NCI-H526 treated with DMSO at 0.1 percent for 48 hours (cell line): ENCODE measurements at places on chromosomes 7 and 10.

- no peak for DNase-seq
Measured at GRCh38 chr10:18008986-18009385, 57.3 kb downstream of the SLC39A12 start.

DNA sequence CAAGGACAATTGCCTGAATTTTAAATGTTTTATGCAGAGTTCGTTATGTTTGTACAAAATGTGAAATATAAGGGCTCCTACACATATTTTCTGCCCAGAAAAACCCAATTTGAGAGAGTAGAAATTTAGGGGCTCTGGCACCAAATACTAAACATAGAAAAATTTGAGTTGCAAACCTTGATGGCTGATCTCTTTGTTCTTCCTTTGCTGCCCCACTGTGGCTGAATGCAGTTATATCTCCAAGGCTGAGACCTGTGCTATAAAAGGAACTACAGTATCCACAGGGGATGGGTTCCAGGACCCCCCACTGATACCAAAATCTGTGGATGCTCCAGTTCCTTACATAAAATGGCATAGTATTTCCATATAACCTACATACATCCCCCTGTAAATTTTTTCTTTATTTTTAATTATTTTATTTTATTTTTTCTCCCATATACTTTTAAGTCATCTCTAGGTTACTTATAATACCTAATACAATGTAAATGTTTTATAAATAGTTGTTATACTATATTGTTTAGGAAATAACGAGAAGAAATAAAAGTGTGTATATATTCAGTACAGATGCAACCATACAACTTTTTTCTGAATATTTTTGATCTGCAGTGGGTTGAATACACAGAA is 22.5 kb downstream of the CFAP43 start:
- DNase-seq: peak; percentile 1

GRCh38 chr10:102150970-102151773 is 1.0 kb upstream of the NOLC1 start:
- DNase-seq: no peak

- no peak for DNase-seq
Measured at GRCh38 chr10:20674926-20675325, 222.2 kb downstream of the NEBL start.

- DNase-seq: no peak
Measured at GRCh38 chr7:16774986-16775385, 21.4 kb downstream of the TSPAN13 start.

DNA sequence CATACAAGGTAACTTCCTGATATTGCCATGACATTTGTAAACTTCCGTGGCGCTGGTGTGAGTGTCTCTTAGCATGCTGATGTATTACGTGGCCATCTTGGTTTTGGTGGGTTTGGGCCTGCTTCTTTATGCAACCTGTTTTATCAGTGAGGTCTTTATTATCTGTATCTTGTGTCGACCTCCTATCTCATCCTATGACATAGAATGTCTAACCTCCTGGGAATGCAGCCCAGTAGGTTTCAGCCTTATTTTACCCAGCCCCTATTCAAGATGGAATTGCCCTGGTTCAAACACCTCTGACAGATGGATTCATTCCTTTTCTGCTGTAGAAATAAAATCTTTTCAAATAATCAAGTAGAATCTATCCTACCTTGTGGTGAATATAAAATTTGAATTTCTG is 23.0 kb upstream of the GPR141 start:
- no peak for DNase-seq

GRCh38 chr10:6592080-6592479 is 12.0 kb upstream of the PRKCQ start:
- DNase-seq: no peak

DNA sequence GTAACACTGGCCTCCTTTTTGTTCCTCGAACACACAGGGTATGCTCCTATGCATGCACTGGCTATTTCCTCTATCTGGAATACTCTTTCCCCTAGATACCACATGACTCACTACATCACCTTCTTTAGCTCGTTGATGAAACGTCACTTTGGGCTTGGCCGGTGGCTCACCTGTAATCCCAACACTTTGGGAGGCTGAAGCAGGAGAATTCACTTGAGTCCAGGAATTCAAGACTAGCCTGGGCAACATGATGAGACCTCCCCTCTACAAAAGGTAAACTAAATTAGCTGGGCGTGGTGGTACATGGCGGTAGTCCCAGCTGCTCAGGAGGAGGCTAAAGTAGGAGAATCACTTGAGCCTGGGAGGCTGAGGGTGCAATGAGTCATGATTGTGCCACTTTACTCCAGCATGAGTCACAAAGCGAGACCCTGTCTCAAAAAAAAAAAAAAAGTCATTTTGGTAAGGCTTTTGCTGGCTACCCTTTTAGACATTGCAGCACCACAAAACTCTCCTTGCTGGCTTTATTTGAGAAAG is 14.5 kb downstream of the ANKIB1 start:
- DNase-seq: no peak

DNA sequence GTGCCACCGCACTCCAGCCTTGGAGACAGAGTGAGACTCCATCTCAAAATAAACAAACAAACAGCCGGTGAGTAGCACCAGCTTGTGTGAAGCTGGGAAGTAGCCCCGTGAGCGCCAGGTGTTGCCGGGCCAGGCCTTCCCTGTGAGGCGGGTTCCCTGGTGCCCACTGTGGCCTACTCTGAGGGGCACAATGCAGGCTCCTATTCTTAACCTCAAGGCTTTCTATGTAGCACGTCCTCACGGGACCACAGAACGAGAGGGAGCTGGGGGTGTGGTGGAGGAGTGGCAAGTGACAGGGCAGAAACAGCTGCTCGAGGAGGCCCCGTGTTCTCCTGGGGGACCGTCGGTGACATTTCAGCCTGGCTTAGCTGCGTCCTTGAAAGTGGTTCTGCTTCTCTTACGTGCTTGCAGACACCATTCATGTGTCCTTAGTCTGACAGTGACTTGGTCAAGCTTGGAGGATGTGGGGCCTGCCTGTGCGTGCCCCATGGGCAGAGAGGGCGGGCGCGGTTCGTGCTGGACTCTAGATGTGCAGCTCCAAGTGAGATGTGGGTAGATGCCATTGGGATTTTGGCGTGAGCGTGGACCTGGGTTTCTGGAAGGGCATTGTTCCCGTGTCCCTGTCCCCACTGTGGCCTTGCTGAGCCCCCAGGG is 116.6 kb downstream of the NKX6-2 start:
- no peak for DNase-seq

GRCh38 chr7:16891338-16891737 is 9.6 kb upstream of the AGR3 start:
- DNase-seq: peak; percentile 90

DNA sequence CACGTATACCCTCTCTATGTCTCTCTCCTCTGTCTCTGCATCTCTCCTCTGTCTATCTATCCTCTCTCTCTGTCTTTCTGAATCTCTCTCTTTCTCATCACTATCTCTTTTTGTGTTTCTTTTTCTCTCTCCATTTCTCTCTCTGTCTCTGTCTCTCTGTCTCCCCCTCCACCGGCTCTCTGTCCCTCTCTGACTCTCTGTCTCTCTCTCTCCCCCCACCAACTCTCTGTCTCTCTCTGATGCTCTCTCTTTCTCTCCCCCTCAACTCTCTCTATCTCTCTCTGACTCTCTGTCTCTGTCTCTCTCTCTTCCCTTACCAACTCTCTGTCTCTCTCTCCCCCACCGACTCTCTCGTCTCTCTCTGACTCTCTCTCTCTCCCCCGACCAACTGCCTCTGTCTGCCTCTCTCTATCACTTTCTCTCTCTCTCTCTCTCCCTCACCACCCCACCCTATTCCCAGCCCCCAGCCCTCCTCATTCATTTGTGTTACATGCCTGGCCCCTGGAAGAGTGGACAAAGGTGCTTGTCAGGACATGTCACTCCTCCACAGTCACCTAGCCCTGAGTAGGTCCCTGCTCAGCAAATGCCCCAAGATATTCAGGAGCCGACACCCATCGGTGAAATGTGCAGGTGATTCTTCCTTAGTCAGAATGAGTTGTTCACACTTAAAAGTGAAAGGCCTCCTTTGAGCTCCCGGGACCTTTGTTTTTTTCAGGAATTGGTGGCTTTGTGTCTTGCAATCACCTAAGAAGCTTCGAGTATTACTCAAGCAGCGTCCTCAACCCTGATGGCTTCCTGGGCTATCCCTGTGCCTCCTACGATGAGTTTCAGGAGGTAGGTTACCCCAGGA is 13.6 kb downstream of the PNLIPRP2 start:
- no peak for DNase-seq

DNA sequence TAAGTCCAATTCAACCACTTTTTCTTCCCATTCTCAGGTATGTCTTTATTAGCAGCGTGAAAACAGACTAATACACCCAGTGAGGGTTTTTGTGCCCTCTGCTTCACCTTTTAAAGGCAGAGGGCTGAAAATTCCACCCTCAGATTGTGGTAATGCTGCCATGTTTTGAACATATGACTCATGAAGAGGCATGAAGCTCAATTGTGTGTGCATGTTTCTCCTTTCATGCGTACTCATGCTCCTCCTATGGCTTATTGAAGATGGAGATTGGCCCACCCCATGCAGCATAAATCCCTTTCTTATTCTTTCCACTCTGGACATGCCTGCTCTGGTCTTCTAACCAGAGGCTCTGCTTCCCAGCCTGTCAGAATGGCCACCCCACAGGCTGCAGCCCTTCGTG is 168.0 kb upstream of the PRKCQ start:
- DNase-seq: no peak

DNA sequence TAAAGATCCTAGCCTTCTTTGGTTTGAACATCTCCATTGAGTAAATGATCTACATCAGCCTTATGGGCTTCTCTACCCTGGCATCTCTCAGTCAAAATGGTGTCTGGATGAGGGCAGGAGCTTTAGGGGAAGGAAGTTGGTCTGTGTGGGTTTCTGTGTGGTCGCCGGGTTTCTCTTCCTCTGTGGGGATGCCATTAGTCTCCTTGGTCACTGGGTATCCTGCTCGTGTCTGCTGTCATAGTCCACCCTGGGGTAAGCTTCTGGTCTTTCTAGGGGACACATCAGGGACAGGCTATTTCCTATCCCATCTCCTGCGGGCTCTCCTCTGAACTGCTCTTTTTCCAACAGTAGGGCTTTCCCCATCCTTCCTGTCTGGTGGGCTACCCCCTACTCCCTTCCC is 150.3 kb upstream of the NPY start:
- DNase-seq: no peak

DNA sequence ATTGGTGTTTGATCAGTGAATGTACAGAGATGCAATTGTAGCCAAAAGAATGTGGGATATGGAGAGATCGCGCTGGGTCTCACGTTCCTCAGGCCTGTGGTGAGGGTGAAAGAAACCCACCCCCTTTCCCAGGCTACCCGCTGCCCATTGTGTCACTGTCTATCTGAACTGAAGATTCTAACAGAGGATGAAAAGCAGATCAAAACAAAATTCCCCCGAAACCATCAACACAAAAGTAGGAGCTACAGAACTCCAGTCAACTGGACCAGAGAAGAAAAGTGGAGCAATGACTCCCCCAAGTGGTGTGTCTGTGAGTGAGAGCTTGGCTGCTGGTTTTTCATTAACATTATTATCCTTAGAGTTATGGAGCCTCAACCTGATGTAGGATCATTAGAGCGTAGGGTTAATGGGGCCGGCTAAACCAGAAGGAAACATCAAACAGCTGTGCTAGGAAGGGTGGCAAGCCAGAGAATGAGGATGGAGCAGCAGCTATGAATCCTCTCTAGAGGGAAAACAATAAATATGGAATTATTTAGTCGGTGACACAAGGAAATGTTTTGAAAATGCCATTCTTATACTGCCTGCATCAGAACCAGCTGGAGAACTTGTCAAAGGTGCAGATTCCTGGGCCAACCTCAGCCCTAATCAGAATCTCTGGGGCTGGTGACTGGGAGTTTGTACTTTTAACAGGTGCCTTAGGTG is 38.3 kb downstream of the AKR1B1 start:
- peak; percentile 72 for DNase-seq

GRCh38 chr7:66348531-66348930 is 143.4 kb downstream of the TPST1 start:
- no peak for DNase-seq

- DNase-seq: no peak
Measured at GRCh38 chr10:26254616-26255015, 38.0 kb downstream of the GAD2 start.

GRCh38 chr7:23293500-23294073 is 5.6 kb upstream of the MALSU1 start:
- DNase-seq: no peak

DNA sequence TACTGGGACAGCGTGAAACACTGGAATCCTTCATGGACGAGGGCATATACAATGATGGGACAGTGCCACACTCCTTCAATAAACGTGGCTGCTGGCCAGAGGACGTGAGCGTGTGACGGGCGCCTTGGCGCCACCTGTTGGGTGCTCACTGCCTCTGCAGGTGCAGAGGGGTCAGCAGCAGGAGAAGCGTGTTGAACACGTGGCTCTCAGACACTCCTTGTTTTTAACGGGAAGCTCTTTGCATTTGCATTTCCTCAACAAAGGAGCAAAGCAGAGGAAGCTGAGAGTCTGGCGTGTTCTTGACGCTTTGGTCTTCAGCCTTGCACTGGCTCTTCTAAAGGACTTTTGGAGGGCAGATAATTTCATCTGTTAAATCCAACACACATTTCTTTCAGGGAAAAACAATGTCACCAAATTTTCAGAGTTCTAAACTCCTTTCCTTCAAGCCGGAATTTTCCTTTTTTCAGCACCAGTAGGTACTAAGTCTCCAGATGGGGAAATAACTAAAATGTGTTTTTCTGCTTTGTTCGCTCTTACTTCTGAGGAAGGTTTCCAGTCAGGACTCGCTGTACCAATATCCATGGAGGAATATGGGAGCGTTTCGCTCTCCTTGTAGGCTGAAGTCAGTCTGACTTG is 2.9 kb upstream of the GET4 start:
- DNase-seq: peak; percentile 44

DNA sequence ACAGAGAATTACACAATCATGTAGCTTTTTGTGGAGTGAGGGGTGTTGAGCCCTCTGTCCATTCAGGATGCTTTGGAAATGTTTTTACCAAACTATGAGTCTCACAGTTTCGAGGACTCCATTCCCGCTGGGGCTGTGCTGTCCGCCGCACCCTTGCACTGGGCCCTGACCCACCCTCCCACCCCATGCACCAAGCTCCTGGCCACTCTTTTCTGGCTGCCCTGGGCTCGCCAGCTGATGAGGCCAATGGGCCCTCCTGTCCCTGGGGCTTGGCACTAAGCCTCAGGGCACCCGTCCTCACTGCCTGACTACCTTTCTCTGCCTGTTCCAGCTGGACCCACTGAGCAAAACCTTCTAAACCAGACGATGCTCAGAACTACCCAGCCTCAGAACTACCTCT is 332.1 kb downstream of the PTPRN2 start:
- no peak for DNase-seq
